Right renal pelvis (tissue), 4 donors: ENCODE measurements at places on chromosomes 5 and 9.

- no peak for DNase-seq
Measured at GRCh38 chr9:123687246-123687751, 242.6 kb downstream of the DENND1A start.

DNA sequence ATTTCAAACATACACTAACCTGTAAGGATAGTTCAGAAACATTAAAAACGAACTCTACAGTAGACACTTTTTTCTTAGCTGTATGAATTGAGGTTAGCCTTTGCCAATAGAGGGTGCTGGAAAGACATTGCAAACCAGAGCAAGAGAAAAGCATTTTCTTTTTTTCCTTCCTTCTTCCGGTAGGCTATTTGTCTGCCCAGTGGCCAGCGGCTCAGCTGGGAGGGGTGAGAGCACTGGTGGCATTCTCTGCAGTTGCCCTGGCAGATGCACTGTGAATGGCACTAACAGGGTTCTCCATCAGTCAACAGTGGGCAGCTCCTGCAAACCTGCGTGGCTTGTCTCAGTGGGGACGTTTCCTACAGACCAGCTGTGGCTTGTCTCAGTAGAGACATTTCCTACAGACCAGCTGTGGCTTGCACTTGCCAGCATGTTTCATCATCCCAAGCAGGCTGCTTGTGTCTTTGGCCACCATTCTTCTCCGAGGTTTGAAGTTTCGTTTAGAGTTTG, 984.5 kb upstream of the CDH18 start:
- DNase-seq: no peak

DNA sequence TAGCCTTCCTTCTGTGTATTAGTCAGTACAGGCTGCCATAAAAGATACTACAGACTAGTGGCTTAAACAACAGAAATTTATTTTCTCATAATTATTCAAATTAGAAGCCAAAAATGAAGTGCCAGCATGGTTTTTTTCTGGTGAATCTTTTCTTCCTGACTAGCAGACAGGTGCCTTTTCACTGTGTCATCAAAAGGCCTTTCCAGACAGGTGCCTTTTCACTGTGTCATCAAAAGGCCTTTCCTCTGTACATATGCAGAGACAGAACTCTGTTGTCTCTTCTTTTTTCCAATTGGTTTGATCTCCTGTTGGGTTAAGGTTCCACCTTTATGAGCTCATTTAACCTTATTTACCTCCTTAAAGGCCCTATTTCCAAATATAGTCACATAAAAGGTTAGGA, 599.9 kb downstream of the ISL1 start:
- no peak for DNase-seq

- no peak for DNase-seq
Measured at GRCh38 chr9:135039266-135039870, 48.1 kb upstream of the OLFM1 start.

DNA sequence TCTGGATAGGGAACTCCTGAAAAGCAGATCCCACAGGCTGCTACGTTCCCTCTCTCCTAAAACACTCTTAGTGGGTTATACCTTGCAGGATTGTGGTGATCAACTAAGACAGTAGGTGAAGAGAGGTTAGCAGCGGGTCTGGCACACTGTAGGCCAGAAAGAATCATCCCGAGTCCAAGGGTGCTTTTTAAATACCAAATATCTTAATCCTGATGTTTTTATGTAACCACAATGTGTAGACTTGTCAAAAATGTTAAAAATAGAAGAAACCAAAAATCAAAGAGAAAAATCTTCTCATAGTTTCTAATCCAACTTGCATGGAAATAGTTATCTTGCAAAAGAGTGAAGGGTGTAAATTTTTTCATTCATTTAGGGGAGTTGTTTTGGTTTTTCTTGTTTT, 52.3 kb upstream of the IFNK start:
- no peak for DNase-seq

GRCh38 chr5:67903121-67903520, 312.4 kb upstream of the PIK3R1 start:
- DNase-seq: no peak

- no peak for DNase-seq
Measured at GRCh38 chr5:77366717-77367500, 125.2 kb downstream of the WDR41 start.
